ENCODE measurements at places on chromosomes 3 and 15. TPM values are rescaled to one million over a fixed set of nuclear protein-coding genes. Genes with fewer than 3 reads are reported as not detected.

DNA sequence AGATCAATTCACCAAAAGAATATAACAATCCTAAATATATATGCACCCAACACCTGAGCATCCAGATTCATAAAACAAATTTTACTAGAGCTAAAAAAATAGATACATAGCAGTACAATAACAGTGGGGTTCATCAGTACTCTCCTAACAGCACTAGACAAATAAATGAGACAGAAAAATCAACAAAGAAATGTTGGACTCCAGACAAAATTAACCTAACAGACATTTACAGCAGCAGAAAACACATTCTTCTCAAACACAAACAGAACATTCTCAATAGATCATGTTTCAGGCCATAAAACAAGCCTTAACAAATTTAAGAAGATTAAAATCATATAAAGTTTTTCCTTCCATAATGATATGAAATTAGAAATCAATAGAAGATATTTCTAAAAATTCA, 124.8 kb upstream of the NECTIN3 start:
- DNase-seq: no peak

DNA sequence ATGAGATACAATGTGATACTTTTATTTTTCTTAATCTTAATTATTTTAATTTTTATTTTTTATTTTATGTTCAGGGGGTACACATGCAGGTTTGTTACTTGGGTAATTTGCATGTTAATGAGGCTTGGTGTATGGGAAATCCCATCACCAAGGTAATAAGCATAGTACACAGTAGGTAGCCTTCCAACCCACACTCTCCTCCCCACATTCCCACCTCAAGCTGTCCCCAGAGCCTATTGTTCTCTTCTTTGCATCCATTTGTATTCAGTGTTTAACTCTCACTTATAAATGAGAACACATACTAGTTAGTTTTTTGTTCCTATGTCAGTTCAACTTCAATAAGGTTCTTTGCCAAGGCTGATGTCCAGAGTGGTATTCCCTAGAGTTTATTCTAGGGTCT, 1375.4 kb downstream of the NSUN3 start:
- DNase-seq: no peak

GRCh38 chr3:63900459-63900858, 11.7 kb downstream of the SCAANT1 start:
- DNase-seq: no peak

- no peak for DNase-seq
These were observed 473.9 kb upstream of the PPP2R3A start for GRCh38 chr3:135491491-135492205.

- no peak for DNase-seq
These were observed 1.3 kb upstream of the PIGZ start for GRCh38 chr3:196969660-196970546.

DNA sequence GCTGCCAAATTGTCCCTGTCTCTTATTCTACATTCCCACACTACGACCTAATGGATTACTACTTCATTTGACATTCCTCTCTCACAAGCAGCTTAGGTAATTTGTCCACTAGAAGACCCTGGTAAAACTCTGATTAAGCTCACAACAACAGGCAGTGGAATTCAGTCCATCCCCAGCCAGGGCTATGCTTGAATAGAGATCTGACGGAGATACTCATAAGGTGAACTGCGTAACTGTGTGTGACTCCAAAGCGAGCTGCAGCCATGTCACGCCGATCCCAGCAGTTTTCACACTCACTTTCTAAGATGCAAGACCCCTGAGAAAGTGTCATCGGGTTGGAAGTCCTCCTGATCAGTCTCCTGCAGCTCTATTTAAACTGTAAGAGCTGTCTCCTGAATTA, 25.7 kb upstream of the ROBO2 start:
- no peak for DNase-seq

DNA sequence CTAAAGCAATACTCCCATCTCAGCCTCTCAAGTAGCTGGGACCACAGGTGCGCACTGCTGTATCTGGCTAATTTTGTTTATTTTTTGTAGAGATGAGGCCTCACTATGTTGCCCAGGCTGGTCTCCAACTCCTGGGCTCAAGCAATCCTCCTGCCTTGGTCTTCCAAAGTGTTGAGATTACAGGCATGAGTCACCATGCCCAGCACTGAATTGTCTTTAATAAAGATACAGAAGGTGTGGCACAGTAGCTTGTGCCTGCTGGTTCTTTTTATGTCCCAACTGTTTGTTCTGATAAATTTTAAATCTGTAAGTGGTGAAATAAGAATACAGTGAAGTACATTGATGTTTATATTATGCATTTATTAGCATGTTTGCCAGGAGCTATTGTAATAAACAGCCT, 20.6 kb upstream of the TRAK1 start:
- DNase-seq: no peak

DNA sequence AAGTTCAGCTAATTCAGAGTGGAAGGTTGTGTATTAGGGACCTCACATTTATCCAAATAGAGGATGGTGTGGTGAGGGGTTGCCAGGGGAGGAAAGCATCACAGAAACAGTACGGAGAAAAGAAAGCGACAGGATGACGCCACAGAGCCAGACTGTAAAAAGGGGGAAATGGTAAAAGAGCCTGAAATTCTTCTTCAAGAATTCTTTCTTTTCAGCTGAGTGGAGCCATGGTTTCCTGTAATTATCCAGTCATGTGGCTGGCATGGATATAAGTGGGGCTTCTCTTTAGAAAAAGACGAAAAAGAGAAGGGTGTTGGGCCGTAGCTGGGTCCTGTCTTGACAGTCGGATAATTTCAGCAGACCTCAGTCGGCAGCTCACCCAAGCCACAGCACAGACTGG, 24.5 kb upstream of the PSMD6 start:
- no peak for DNase-seq

PHC3 gene
- total RNA-seq: 23.8 TPM

CAMK2N2 gene
- not detected for total RNA-seq

EPHB3 gene
- total RNA-seq: 2.1 TPM

PRKAR2A gene
- 28.5 TPM for total RNA-seq

RARB gene
- 22.8 TPM for total RNA-seq

ARPP19 gene
- total RNA-seq: 94.3 TPM

ANKUB1 gene
- total RNA-seq: not detected

CD86 gene
- 1.9 TPM for total RNA-seq

AGBL1 gene
- not detected for total RNA-seq

CRYGS gene
- 0.67 TPM for total RNA-seq

UBE3A gene
- 65.3 TPM for total RNA-seq

SMAD6 gene
- 104 TPM for total RNA-seq

GATM gene
- total RNA-seq: 38.2 TPM

SLC9C1 gene
- total RNA-seq: 0.35 TPM

RTP3 gene
- total RNA-seq: not detected

DPPA2 gene
- not detected for total RNA-seq
